ENCODE measurements at places on chromosomes 1 and 21.

DNA sequence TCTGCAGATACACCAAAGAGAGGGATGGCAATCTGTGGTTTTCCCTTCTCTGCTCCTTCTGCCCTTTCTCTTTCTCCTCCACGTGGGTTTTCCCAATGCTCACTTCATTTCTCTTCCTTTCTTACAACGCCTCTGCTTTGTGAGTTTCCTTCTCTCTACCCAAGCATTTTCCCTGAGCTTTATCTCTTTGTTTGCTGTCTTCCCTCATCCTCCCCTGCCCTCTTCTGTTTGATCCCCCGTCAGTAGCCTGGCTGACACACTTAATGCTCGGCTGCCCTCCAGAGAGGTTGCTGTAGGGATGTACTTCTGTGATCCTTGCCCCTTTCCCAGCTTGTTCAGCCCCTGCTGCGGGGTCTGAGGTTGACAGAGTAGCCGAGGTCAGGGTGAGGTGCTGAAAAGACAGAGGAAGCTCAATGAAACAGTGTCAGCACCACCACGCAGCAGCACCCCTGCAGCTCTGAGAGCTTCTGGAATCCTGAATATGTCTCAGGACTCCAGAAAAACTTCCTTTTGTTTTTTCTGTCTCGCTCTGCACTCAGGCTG is 6.0 kb downstream of the EDARADD start:
- no peak for DNase-seq

DNA sequence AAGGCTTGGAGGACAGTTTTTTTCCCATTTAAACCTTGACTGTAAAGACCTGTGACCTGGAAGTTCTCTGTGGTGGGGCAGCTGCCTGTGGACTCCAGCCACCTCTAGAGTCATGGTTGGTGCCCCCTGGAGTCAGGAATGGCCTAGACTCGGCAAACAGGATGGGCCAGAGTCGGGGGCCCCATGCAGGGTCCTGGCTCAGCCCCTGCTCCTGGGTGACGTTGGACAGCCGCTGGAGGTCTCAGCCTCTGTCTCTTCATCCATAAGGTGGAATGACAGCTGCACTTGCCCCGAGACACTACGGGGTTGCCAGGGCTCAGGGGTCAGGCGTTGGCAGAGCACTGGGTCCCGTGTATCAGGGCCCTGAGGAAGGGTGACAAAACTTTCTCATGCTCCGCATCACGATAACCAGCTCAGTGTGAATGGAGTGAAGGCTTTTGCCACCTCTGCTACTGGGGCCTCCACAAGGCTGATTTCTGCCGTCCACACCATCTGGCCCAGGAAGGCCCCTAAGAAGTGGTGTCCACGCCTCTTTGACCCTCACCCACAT is 58.5 kb upstream of the TTC34 start:
- no peak for DNase-seq

- peak; percentile 17 for DNase-seq
Observed at GRCh38 chr21:33451634-33452071, 28.1 kb downstream of the TMEM50B start.

- DNase-seq, result no peak
Observed at GRCh38 chr1:42380586-42381279, at the start of gene RIMKLA. TSS of gene RIMKLA (plus strand) at chr1:42380792. CDS start at chr1:42380935, 143 bp downstream.

DNA sequence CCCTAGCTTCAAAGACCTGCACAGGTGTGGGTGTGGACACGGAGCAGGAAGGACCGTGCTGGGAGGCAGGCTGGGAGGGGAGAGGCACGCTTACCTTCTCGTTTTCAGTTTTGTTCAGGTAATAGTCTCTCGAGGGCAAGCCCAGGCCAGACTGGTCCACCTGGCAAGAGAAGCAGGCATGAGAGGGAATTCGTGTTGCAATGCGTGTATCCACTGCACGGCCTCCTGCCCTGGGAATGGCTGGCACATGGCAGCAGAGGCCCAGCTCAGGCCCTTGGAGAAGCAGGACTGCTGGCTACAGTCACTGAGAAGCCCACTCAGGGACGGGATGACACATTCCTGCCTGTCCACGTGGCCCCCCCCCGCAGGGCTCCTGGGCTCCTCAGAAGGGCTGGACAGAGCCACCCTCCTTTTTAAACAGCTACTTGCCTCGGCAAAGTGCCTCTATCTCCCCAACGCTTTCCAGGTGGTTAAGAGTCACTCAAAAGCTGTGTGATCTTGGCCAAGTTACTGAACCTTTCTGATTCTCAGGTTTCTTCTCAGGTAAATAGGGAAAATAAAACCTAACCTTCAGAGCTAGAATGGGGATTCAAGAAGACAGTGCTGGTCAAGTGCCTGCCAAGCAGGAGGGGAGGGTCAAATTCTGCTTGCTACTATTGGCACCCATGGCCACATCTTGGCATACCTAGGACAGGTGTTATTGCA is 32.7 kb downstream of the ECE1 start:
- no peak for DNase-seq

DNA sequence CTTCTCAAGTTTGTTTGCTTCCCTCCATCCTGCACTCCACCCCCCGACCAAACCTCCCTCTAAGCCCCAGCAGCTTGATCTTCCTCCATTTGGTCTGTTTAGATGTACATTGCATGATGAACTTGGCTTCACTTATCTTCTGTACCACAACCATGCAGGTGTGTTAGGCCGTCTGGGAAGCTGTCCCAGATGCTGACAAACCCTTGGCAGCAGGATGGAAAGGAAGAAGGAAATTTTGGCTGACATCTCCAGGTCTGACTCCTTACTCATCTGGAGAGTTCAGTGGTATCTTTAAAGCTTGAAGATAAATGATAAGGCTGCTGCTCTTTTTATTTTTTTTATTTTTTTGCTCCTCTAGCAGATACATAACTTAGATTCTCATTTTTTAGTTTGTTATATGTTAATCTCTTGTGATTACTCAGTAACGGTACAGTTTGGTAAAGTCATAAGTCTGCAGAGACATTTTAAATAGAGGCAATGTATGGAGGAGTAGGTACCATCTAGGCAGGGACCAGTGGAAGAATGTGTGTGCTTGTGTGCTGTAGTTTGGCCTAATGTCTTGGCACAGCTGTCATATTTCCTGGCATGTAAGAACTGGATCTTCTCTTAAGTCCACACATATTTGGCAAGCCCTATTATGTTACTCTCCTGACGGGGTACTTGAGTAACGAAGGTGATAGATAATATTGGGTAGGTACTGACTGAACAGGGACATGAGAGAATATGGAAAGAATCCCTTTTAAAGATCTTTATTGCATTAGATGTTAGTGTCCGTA is 79.7 kb downstream of the CACHD1 start:
- DNase-seq, result no peak

- peak; percentile 88 for DNase-seq
Observed at GRCh38 chr1:82086739-82087138, 286.0 kb downstream of the ADGRL2 start.

All from RCC 7860 (cell line).